Right atrium auricular region (tissue), 2 donors: ENCODE measurements at places on chromosomes 13 and 19. TPM values are rescaled to one million over a fixed set of nuclear protein-coding genes. Genes with fewer than 3 reads are reported as not detected.

Gene PRR20C
- not detected for total RNA-seq

Gene CNFN
- total RNA-seq: 1.1 TPM

Gene IZUMO4
- 0.67 TPM for total RNA-seq

Gene PEX11G
- 1.1 TPM for total RNA-seq

Gene MAMSTR
- total RNA-seq: 0.70 TPM

Gene SLITRK5
- total RNA-seq: 0.07 TPM

Gene CGB5
- not detected for total RNA-seq

Gene LRP3
- total RNA-seq: 22.2 TPM

Gene SELENOV
- total RNA-seq: not detected

Gene PTPRS
- 138 TPM for total RNA-seq

Gene IGFL2
- not detected for total RNA-seq

Gene DMWD
- total RNA-seq: 55.9 TPM

Gene LIM2
- not detected for total RNA-seq

Gene PEAK3
- 1.9 TPM for total RNA-seq

Gene SMIM7
- total RNA-seq: 50.9 TPM

Gene KLK15
- not detected for total RNA-seq

Gene ZNF729
- not detected for total RNA-seq

Gene PABPC3
- not detected for total RNA-seq

Gene NECTIN2
- total RNA-seq: 65.1 TPM

Gene CEBPA
- total RNA-seq: 11.0 TPM

Gene MARK4
- total RNA-seq: 24.1 TPM

Gene ZNF534
- 0.16 TPM for total RNA-seq

Gene CLEC17A
- not detected for total RNA-seq

Gene DLEU7
- 0.31 TPM for total RNA-seq

Gene MYO1F
- 4.4 TPM for total RNA-seq

Gene PRX
- total RNA-seq: 5.1 TPM

Gene ZNF439
- 4.6 TPM for total RNA-seq

Gene ZSCAN18
- total RNA-seq: 48.3 TPM

Gene ZNF724
- total RNA-seq: 1.4 TPM
